A549 treated with GW870086 at 1 μM for 4 hours (cell line): ENCODE measurements at places on chromosomes 1 and 21. TPM values are rescaled to one million over a fixed set of nuclear protein-coding genes. Genes with fewer than 3 reads are reported as not detected.

Gene RPE65
- total RNA-seq: not detected in 5 replicates

Gene OR2T33
- total RNA-seq: not detected in 5 replicates

Gene BSND
- total RNA-seq: not detected in 5 replicates

Gene HMGCL
- total RNA-seq: 12.4 to 15.1 TPM (median 12.8 TPM) in 5 replicates

Gene SLAMF6
- not detected in 5 replicates for total RNA-seq

Gene AMIGO1
- 1.1 to 1.4 TPM (median 1.2 TPM) in 5 replicates for total RNA-seq

Gene GPR52
- total RNA-seq: 0.12 TPM in 1 of 5 replicates, not detected in the others

Gene STK40
- 9.3 to 11.8 TPM (median 10.8 TPM) in 5 replicates for total RNA-seq

Gene KIF21B
- total RNA-seq: 1.4 to 2.7 TPM (median 2.2 TPM) in 5 replicates

Gene WDR26
- total RNA-seq: 26.8 to 38.4 TPM (median 35.5 TPM) in 5 replicates

Gene SLC1A7
- 0.05 TPM in 1 of 5 replicates, not detected in the others for total RNA-seq

Gene SIM2
- total RNA-seq: 5.3 to 8.6 TPM (median 7.0 TPM) in 5 replicates

Gene SPATA45
- total RNA-seq: not detected in 5 replicates

Gene DNALI1
- total RNA-seq: 0.05 to 0.38 TPM (median 0.05 TPM) in 3 of 5 replicates, not detected in the others

Gene IGSF5
- not detected in 5 replicates for total RNA-seq

Gene MYOG
- total RNA-seq: not detected in 5 replicates

Gene BEST4
- 0.17 to 0.53 TPM (median 0.37 TPM) in 5 replicates for total RNA-seq

Gene PGBD2
- 3.5 to 4.4 TPM (median 3.9 TPM) in 5 replicates for total RNA-seq

Gene SMCP
- not detected in 5 replicates for total RNA-seq

Gene AMY2A
- total RNA-seq: not detected in 5 replicates

Gene CHIA
- total RNA-seq: not detected in 5 replicates

Gene LCE1A
- not detected in 5 replicates for total RNA-seq

Gene AMPD1
- not detected in 5 replicates for total RNA-seq

Gene CD84
- total RNA-seq: not detected in 5 replicates

Gene VWA5B1
- not detected in 5 replicates for total RNA-seq

Gene TMCO1
- total RNA-seq: 152 to 174 TPM (median 165 TPM) in 5 replicates

Gene LCE6A
- total RNA-seq: not detected in 5 replicates

Gene CCNL2
- 43.5 to 57.6 TPM (median 53.1 TPM) in 5 replicates for total RNA-seq

Gene AADACL4
- total RNA-seq: not detected in 5 replicates

Gene OR2L13
- total RNA-seq: not detected in 5 replicates

Gene LAD1
- total RNA-seq: 0.61 to 1.1 TPM (median 0.80 TPM) in 5 replicates

Gene RAB3B
- 4.8 to 8.5 TPM (median 6.8 TPM) in 5 replicates for total RNA-seq

Gene LIN28A
- total RNA-seq: 0.03 TPM in 1 of 5 replicates, not detected in the others

Gene KDF1
- total RNA-seq: 0.08 to 0.40 TPM (median 0.09 TPM) in 5 replicates

Gene PADI2
- total RNA-seq: 0.87 to 1.5 TPM (median 1.00 TPM) in 5 replicates

Gene C1QA
- total RNA-seq: not detected in 5 replicates

Gene KIAA1614
- total RNA-seq: 0.55 to 1.5 TPM (median 0.68 TPM) in 5 replicates

Gene ACKR1
- not detected in 5 replicates for total RNA-seq
